ENCODE measurements at places on chromosomes 13 and 19.
A peak's percentile ranks its signal among the peaks of the same experiment; 100 is the strongest.

DNA sequence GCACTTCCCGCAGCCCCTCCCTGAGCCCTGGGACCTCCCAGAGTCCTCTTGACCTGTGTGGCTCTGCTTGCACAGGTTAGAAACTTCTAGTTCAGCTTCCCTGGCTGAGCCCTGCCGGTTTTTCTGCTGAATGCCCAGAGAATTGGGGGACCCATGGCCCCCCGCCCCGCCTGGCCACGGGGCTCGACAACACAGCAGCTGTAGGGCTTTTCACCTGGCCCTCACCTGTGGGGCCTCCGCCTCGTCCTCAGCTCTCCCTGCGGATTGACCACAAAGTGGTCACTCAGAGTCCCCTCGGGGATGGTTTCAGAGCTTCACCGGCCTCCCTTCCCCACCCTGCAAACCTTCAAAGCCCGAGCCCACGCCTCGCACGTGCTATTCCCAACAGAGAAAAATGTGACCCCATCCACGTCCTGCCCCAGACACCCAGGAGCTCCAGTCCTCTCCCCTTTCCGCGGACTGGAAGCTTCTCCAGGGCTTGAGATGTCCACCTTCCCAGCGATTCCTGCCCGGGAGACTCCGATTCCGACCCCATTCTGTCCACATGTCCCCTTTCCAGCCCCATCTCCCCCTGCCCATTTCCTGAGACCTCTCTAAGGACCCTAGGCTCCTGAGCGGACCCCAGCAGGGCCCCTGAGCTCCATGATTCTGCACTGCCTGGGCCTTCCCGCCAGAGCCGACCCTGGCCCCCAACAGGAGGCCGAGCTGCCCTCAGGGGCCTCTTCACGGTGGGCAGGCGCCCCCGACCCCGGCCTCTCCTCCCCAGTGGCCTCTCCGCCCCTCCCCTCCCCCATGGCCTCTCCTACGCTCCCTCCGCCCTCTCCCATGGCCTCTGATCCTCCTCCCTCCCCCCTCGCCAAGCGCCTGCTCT is 41.9 kb downstream of the ANKRD10 start:
- no peak for DNase-seq

DNA sequence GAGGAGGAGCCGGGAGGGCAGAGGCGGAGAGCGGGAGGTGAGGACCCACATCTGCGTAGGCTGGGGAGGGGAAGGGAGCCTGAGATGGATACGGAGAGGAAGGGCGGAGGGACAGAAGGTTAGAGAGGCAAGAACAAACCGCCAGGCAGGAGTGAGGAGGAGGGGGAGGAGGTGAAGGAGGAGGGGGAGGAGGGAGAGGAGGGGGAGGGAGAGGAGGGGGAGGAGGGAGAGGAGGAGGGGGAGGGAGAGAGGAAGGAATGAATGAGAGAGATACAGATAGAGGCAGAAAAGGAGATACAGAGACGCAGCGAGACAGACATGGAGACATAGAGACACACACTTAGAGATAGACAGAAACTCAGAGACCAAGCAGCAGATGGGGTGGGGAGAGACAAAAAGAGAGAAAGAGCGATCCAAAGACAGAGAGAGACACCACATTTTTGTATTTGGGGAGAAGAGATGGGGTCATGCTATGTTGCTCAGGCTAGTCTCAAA is 782 bp upstream of the CA11 start:
- DNase-seq = no peak

GRCh38 chr13:77981281-77981881 is 62.8 kb upstream of the EDNRB start:
- DNase-seq = no peak

GRCh38 chr19:680287-681028 is 4.3 kb downstream of the FSTL3 start:
- DNase-seq = peak; percentile 97

- DNase-seq = no peak
These were observed 74.6 kb downstream of the GNG7 start for GRCh38 chr19:2627855-2628254.

- DNase-seq = no peak
These were observed 3.7 kb downstream of the PLEKHF1 start for GRCh38 chr19:29668746-29669609.

GRCh38 chr19:42461700-42462324 is 19.1 kb upstream of the CXCL17 start:
- DNase-seq = no peak

DNA sequence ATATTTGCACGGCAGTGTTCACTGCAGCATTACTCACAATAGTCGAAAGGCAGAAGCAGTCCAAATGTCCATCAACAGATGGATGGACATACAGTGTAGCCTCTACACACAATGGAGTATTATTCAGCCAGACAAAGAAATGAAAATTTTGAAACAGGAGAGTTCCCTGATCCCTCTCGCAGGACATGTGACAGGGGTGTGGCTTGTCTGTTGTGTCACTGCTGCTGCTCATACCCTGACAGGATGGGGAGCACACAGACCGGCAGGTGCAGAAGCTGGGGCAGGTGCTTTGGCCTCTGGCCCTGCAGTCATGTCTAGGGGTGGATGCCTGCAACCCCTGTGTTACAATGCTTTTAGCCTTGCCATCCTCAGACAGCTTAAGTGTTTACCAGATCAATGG is 204.3 kb downstream of the EFNB2 start:
- DNase-seq = no peak

- no peak for DNase-seq
These were observed 17.5 kb upstream of the FFAR2 start for GRCh38 chr19:35430409-35431144.

DNA sequence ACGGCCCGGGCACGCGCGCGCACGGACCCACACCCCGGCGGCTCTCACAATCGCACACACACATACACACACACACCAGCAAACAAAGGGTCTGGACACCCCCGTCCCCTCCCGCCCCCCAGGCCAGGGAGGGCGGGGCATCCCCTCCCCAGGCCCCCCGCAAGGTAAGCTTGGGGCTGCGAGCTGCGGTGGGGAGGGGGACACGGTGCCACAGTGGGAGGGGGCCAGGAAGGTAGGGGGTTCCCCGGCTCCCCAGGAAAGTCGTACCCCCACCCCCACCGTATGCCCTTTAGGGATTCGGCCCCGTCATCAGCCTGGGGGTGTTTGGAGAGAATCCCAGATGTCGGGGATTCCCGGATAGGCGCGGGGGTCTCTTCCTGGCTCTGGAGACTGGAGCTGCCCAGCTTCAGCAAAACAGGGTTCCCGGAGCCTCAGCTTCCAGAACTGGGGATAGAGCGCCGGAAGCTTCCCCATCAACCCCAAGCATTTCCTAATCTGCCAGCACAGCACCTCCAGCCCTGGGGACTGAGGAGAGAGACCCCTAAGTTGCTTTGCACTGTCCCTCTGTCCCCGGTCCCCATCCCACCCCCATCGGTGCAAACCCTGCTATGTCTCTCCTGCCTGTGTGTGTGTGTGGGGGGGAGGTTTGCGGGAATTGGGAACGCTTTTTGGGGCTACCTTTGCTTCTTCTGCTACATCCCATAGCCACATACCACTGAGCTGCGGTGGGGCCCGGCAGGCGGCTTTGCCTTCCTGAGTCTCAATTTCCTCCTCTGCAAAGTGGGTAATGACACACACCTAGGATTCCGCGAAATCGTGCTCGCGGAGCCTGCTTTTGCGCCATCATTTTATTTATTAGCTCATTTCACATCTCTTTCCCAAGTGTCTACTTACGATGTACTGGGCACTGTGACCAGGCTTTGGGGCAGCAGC is 1.8 kb upstream of the CDC37 start:
- DNase-seq = peak; percentile 63

DNA sequence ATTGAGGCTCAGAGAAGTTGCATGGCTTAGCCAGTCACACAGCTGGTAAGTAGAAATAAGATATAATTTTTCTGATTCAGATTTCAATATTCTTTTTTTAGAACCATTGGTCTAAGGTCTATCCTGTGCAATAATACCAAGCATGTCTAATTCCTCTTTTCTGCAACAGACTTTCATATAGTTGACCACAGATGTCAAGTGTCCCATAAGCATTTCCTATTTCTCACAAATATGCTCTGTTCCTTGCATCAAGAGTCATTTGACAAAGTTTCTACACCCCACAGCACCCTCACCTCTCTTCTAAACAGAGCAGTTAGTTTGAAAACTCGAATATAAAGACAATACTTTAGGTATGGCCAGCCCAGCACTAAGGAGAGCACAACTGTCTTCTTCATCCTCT is 26.8 kb upstream of the SACS start:
- no peak for DNase-seq

DNA sequence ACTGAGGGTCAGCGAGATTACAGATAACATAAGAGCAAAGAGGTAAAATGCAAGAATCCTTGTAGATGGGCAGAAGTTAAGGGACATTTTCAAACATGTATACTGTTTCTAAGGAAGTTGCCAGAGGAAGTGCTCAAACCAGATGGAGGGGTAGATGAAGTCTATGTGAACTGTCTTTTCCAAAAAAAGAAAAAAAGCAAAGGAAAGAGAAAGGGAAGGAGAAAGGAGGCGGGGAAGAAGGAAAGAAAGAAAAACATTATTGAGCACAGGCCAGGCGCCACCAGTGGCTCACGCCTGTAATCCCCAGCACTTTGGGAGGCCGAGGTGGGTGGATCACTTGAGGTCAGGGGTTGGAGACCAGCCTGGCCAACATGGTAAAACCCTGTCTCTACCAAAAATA is 5.3 kb downstream of the DMAC2 start:
- no peak for DNase-seq

GRCh38 chr19:54373781-54374631 is 9.3 kb upstream of the LAIR1 start:
- no peak for DNase-seq

- peak; percentile 97 for DNase-seq
These were observed 10.2 kb downstream of the STAP2 start for GRCh38 chr19:4328243-4328990.

GRCh38 chr19:14182476-14182875 is 23.5 kb downstream of the ADGRL1 start:
- DNase-seq = no peak

DNA sequence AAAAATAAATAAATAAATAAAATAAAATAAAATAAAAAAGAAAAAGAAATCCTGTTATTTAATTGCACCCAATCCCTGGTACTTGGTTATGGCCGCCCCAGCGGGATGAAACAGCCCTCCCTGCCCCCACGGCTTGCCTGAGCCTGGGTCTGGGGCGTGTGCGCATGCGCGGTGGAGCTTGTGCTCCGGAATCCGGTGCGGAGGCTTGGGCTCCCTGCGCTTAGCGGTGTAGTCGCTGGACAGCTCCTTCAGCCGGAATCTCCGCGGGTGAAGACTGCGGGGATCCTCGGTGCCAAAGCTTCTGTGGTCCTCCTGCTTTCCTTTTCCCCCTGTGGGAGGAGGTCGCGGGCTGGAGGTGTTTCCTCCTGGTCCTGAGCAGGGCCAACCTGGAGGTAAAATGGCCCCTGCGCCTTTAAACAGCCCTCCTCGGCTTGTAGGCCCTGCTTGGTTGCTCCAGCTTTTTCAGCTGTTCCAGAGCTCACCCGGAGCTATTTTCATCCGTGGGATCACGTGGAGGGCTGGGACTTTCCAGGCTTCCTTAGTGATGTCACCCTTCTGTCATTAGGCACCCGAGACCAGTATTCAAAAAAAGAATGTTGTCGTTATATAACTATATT is at the start of gene PLA2G4C:
Gene PLA2G4C (minus strand): TSS at position 468 of the 617 bp plus-strand sequence. CDS start 4,288 bp downstream, outside the sequence.
- DNase-seq = peak; percentile 83

- no peak for DNase-seq
These were observed 241.3 kb downstream of the DACH1 start for GRCh38 chr13:71625694-71626093.

GRCh38 chr19:45117671-45118070 is 24.7 kb downstream of the PPP1R37 start:
- DNase-seq = no peak

DNA sequence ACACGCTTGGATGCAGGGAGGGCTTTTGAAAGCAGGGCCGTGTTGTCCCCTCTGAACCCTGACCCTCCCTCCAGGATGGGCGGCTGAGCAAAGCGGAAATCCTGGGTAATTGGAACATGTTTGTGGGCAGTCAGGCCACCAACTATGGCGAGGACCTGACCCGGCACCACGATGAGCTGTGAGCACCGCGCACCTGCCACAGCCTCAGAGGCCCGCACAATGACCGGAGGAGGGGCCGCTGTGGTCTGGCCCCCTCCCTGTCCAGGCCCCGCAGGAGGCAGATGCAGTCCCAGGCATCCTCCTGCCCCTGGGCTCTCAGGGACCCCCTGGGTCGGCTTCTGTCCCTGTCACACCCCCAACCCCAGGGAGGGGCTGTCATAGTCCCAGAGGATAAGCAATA is 15.2 kb downstream of the RCN3 start:
- DNase-seq = no peak

- peak; percentile 29 for DNase-seq
These were observed 2.2 kb downstream of the S1PR2 start for GRCh38 chr19:10228920-10229319.

GRCh38 chr13:74288361-74288911 is 154.2 kb upstream of the KLF12 start:
- DNase-seq = peak; percentile 24

DNA sequence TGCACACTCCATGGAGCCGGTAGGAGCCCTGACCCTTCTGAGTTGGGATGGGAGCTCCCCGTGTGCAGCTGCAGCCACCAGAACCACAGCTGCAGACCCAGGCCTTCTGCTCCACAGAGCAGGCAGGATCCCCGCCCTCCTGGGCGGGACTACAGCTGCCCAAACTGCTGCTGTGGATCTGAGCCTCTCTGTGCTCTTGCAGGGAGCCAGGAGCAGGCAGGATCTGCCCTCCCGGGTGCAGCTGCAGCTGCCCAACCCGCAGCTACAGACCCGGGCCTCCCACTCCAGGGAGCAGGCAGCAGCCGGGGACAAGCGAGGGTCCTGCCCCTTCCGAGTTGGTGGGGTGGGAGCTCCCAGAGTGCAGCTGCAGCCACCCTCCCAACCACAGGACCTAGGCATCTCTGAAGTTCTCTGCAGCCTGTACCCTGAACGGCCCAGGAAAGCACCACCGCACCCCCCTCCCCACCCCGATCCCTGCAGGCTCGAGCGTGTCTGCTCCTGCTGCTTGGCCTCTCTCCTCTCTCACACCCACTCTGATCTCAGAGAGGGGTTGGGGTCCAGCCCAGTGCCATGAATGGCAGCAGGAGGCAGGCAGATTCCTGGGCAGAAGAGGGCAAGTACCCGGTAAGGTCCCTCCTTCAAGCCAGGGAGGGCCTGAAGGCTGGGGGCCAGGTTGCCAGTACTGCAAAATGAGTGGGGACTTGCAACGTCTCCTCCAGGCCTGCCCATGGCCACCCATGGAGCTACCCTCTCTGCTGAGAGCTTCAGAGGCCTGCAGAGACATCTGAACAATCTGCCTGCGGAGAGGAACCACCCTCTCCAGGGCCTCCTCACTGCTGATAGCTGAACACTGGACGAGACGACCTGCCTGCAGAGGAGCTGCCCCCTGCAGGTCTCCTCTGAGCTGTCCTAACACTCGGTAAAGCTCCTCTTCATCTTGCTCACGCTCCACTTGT is 16.4 kb upstream of the EMP3 start:
- no peak for DNase-seq

GRCh38 chr13:38421590-38422560 is 72.2 kb downstream of the UFM1 start:
- DNase-seq = no peak

- DNase-seq = no peak
These were observed 410.6 kb downstream of the TBC1D4 start for GRCh38 chr13:75071395-75071794.

- DNase-seq = no peak
These were observed 56.5 kb upstream of the HTR2A start for GRCh38 chr13:46953331-46953730.
